ENCODE measurements at places on chromosomes 2 and 18. TPM values are rescaled to one million over a fixed set of nuclear protein-coding genes. Genes with fewer than 3 reads are reported as not detected.
A peak's percentile ranks its signal among the peaks of the same experiment; 100 is the strongest.

The CYP27C1 gene
- polyA plus RNA-seq: not detected

The ANKRD30B gene
- not detected for polyA plus RNA-seq

The UGT1A10 gene
- polyA plus RNA-seq: not detected

The CHST9 gene
- polyA plus RNA-seq: not detected

The TFCP2L1 gene
- polyA plus RNA-seq: not detected

The MAL gene
- not detected for polyA plus RNA-seq

GRCh38 chr2:55419233-55419678 is 400 bp downstream of the CCDC88A start:
- peak; percentile 18 for DNase-seq
- H3K27me3 ChIP-seq: peaks cover 2% of the 10 kb centered on the region
- H3K27ac ChIP-seq: peak overlapping the region; percentile 92
- no peaks in the 10 kb centered on the region for H3K36me3 ChIP-seq

DNA sequence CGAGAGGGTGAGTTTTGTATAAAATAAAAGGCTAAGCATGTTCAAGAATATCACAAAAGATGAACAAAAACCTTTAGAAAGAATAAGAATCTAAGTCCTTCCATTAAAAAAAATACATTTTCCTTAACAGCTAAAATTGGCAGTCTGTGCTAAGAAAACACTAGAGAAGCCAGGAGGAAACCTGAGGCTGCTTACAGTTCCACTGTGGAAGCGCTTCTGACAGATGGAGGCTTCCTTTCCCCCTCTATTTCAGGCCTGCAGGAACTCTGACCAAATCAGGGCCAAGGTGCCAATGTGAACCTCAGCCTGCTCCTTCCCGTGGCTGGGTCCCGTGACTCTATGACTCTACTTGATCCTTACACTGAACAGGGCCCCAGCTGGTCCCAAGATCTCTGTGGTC is 108.1 kb upstream of the ARHGAP28 start:
- no peaks in the 10 kb centered on the region for H3K36me3 ChIP-seq
- no peak overlapping the region for H3K27ac ChIP-seq
- H3K4me1 ChIP-seq: peaks cover 5% of the 10 kb centered on the region
- H3K27me3 ChIP-seq: no peaks in the 10 kb centered on the region
- no peak overlapping the region for H3K4me3 ChIP-seq

DNA sequence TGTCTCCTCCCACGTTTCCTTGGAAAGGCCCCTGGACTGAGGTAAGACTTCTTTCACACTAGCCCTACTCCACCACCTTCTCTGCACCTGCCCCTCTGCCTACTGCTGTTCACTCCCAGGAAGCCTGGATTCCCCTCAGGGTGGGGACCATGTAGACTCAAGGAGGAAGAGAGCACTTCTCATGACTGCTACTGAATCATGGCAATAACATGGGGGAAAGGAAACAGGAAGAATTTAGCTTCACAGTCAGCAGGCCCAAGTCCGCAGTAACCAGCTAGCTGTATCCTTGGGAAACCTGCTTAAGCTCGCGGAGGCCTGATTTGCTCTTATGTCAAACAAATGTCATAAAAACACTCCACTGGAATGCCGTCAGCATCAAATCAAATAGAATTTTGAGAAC is 126.2 kb upstream of the CAPN13 start:
- H3K4me1 ChIP-seq: no peaks in the 10 kb centered on the region
- no peaks in the 10 kb centered on the region for H3K27me3 ChIP-seq
- no peak overlapping the region for H3K27ac ChIP-seq

- H3K4me3 ChIP-seq: no peak overlapping the region
- H3K4me1 ChIP-seq: no peaks in the 10 kb centered on the region
- no peak for DNase-seq
Measured at GRCh38 chr2:100664756-100665101, 101.9 kb downstream of the PDCL3 start.

DNA sequence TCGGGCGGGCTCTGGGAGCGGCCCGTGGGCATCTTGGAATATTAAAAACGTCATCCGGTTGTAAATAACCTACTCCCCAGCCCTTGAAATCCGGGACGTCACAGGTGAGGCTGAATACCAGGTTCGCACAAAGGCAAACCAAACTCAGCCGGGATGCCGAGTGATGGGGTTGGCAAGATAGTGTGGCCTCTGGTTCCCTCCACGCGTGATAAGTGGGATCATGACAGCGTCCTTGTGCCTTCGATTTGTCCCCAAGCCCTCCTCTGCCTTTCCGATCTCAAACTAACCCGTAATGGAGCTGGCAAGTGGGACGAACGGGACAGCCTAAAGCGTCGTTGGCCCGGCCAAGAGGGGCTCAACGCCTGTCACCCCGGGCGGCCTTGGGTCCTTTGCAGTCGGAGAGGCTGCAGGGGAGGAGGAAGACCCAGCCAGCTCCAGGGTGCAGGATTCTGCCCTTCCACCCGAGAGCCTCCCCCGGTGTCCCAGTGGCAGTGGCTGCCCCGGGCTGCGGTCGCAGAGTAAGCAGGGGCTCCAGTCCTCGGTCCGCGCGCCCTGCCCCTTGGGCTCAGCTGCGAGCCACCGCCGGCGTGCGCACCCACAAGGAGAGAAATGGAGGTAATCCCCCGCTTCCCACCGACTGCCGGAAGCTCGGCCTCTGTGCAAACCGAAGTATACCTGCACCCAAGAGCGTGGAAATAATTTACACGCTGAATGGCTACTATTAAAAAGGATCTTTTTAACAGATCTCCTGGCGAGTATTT is 13.4 kb upstream of the PAX3 start:
- H3K36me3 ChIP-seq: no peaks in the 10 kb centered on the region
- H3K4me1 ChIP-seq: no peaks in the 10 kb centered on the region
- no peak overlapping the region for H3K4me3 ChIP-seq
- no peak for DNase-seq

DNA sequence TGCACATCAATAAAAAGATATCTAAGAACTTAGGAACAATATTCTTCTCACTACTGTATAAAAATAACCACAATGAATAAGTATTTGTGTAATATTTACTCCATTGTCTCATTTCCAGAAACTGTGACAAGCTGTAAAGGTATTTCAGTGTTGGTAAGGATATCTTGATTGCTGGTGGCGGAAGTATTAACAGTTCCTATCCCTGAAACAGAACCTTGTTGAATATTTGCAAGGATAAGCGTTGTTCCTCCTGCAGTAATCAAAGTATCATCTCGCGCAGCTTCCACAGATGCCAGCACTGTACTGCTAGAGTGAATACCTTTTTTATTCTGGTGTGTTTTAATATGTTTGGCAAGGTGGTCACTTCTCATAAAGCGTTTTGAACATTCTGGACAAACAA is 55.3 kb downstream of the SP3 start:
- no peak overlapping the region for H3K4me3 ChIP-seq
- peaks cover 20% of the 10 kb centered on the region for H3K36me3 ChIP-seq

GRCh38 chr2:51079945-51080344 is 48.0 kb upstream of the NRXN1 start:
- no peak overlapping the region for H3K4me3 ChIP-seq
- H3K27me3 ChIP-seq: no peaks in the 10 kb centered on the region
- H3K36me3 ChIP-seq: no peaks in the 10 kb centered on the region
- DNase-seq: peak; percentile 28
